ENCODE measurements at places on chromosomes 2 and 18.
A peak's percentile ranks its signal among the peaks of the same experiment; 100 is the strongest.

DNA sequence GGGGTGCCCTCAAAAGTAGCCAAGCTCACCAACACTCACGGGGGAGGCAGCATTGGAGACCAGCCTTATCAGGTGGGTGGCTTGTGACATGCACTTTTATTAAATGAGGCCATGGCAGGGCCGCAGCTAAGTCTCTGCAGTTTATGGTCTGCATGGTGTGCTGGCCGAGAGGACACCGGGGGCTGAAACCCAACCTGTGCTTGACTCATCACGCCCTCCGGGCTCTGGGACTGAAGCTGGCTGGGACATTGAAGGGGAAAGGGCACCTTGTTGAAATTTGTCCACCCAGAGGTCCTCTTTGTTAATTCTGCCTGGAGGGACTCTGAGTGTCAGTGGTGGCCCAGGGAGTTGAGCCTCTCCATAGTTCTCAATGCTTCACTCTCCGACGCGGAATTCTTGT lies 17.7 kb upstream of the NTSR2 start:
- no peak for DNase-seq

DNA sequence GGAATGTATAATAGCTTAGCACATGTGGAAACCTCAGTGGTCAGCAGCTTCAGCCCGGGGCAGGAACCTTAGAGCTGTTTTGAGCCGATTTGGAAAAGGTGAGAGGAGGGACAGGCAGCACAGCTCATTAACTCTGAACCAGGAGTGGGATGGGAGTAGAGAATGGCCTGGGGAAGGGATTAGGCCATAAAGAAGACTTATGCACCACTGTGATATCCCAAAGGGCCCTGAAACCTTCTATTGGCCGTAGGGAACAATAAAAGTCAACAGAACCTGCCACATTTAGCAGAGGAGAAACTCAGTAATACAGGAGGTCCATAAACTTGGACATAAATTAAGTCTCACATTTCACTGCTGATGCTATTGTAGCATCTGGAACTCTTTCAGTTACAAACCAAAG lies 124.2 kb upstream of the REV1 start:
- DNase-seq = no peak

DNA sequence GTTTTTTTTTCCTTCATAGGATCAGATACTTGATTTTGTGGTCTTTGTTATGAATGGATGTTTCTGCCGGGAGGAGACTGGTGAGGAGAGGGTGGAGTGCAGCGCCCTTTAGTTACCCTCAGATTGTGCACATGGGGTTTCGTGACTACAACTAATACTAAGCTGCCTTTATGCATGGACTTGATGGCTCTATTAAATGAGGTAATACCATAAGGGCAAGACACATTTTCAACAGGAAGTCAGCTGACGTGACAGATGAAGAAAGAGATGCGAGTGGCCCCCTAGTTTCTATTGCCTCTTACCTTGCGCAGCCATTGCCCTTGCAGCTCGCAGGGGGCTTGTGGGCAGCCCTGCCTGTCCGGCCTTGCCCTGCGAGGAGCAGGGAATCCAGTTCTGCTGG lies 24.4 kb downstream of the ZNF407 start:
- no peak for DNase-seq

- peak; percentile 38 for DNase-seq
These were observed 177.2 kb downstream of the NEDD4L start for GRCh38 chr18:58221060-58221725.

DNA sequence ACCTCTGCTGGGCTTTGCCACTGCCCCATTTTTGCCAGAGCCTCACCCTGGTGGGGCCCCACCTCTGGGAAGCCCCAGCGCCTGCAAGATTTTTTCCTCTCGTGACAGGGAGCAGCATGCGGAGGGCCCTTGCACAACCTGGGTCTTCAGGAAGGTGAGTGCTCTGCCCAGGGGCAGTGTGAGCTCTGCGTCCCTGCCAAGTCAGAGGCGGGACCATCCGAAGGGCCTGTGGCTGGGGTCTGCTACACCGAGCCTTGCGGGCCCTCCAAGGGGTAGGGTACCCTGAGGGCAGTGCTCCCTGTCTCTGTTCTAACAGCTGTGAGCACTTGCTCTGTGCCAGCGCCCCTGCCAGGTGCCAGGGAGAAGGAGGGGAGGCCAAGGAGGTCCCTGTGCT lies 5.8 kb upstream of the ODC1 start:
- no peak for DNase-seq

DNA sequence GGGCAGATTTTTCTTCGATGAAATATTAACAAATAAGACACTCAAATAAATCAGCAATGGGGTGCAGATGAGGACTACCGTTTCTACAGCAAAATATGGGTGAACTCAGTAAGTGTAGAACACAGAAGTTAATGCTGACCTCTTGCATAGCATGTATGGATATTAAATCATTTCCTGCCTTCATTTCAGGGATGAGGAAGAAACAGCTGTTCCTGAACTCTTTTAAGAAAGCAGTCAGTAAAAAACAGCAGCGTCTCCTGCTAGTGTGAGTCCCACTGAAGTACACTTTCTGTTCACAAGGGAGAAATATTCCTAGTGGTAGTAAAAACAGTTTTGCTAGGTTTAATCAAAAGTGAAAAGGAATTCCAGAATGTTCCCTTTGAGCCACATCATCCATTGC lies 379.0 kb downstream of the ZEB2 start:
- DNase-seq = no peak

DNA sequence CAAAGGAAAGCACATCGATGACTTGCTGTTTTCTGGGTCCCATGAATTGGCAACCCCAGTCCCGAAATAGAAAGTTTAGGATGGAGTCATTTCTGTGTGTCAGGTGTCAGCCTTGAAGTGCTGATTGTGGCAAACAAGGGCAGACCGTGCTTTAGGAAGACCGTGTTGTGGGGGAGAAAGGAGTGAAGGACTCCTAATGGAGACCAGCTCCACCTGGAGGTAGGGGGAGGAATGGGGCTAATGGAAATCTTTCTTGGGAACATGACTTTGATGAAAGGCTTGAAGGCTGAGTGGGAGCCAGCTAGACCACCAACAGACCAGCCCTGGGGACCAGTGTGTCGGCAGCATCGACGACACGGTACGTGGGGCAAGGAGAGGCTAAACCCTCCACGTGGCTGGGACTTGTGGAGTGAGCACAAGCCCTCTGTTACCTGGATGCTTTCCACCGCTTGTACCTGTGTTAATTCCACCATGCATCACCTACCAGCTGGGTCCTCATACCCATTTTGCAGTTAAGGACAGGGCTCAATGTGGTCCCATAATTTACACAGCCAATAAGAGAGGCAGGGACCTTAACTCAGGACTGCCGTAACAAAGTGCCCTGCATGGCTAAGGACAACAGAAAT lies 104.2 kb downstream of the SH3BP4 start:
- DNase-seq = peak; percentile 73

DNA sequence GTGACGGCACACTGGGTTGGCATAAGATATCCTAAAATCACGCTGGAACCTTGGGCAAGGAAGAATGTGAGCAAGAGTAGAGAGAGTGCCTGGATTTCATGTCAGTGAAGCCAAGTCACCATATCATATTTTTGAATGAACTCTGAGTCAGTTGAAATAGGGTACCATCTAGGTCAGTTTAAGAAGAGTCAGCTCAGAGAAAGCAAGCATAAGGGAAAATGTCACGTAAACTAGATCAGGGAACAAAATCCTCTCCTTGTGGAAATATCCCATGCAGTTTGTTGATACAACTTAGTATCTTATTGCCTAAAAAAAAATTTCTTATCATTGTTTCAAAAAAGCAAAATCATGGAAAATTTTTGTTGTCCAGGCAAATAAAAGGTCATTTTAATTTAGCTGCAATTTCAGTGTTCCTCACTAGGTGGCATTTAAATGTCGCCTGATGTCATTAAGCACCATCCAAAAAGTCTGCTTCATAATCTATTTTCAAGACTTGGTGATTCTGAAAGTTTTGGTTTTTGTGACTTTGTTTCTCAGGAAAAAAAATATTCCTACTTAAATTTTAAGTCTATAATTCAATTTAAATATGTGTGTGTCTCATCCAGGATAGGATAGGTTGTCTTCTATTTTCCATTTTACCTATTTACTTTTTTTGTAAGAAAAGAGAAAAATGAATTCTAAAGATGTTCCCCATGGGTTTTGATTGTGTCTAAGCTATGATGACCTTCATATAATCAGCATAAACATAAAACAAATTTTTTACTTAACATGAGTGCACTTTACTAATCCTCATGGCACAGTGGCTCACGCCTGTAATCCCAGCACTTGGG lies 19.6 kb downstream of the RSAD2 start:
- peak; percentile 21 for DNase-seq

DNA sequence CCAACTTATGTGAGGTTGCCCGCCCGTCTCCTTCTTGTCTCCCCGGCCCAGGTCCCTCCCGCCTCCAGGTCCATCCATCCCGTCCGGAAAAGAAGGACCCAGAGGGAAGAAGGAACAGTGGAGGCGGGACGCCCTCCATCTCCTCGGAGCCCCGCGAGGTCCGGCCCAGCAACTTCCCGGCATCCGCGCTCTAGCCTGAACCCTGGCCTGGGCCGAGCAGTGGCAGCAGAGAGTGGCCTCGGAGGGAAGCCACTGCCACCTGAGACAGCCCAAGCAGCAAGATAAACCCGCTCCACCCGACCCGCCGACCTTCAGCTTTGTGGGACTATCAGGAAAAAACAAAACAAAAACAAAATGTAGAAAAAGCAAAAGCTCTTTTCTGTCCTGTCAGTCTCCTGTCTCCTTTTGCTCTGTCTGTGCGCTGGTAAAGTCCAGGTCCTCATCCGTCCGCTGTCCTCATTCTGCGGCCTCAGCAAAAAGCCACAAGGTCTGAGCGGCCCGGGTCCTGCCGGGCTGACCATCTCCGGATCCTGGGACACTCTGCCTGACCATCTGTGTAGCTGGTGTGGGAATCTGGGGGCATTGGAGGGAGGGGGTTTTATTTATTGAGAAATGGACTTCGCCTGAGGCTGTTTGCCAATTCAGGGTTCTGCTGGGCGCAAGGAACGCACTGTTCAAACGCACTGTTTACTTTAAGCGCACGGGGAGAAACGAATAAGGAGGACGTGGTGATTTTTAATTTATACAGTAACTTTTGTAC lies 3.1 kb downstream of the DLX1 start:
- no peak for DNase-seq

DNA sequence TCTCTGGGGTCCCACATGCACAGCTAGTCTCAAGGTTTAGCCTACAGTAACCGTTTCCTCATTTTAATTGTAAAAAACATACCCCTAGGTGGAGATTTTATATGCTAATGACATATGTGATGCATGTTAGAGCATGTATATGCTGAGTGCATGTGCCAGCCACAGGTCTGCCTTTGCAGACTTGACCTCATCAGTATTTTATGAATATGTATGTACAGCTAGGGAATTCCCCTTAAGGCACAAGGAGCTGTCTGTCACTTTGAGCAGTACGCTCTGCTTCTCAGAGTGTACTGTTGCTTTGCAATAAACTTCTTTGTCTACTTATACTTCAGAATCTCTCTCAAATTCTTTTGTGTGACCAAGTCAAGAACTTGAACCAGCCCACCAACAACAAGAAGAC lies 131.2 kb upstream of the ERBB4 start:
- no peak for DNase-seq

GRCh38 chr2:216490061-216490460 lies 8.6 kb upstream of the RPL37A start:
- DNase-seq = no peak

Data from iPS-NIHi11 (cell line).